ENCODE measurements at places on chromosomes 3 and 15.

DNA sequence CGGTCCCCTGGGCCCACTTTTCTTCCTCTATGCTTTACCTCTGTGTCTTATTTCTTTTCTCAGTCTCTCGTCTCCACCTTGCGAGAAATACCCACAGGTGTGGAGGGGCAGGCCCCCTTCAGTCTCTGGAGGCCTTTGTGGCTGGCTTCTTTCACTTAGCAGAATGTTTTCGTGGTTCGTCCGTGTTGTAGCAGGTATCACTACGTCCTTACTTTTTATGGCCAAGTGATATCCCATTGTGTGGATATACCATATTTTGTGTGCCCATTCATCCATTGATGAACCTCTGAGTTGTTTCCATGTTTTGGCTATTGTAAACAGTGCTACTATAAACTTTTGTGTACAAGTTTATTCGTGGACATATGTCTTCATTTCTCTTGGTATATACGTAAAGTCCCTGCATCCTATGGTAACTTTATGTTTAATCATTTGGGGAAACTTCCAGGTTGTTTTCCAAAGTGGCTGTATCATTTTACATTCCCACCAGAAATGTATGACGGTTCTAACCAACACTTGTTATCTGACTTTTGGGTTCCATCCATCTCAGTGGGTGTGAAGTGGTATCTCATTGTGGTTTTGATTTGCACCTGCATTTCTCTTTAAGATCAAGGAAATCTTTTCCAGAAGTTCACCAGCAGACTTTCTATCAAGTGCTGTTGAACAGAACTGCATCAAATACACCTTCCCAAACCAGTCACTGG is 5.6 kb downstream of the PIGZ start:
- no peak for DNase-seq

DNA sequence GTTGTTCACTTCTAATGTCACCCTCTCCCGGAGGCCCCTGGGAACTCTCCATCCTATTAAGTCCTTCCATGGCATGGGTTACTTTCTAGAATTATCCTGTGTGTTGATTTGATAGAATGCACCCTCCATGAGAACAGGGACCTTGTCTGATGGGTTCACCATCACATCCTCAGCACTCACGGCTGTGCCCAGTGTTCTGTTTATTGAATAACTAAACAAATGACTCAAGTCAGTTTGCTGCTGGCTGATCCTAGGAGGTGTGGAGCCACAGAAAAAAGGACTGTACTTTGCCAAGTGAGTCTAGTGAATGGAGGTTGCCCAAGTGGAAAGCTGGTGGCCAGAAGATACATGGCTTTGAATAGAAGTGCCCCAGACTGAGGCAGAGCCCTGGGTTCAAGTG is 48.5 kb upstream of the RAB6B start:
- no peak for DNase-seq

DNA sequence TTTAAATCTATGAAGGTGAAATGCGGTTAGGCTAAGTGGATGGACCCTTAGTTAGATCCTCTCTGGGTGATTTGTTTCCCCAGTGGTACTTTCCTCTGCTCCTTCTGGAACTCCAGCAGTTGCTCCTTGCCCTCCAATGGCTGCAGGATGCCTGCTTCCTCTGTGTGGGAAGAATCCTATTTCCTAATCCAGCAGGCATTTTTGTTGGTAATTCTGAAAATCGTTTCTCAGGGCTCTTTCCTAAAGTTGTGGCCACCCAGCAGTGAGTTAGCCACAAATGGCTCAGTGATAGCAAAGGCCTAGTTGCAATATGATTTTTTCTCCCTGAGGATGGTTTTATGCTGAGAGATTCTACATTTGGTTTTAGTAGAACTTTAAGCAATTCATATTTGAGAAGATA is 332.3 kb upstream of the C2CD4B start:
- no peak for DNase-seq

GRCh38 chr3:51535146-51536019 is 3.1 kb upstream of the RAD54L2 start:
- no peak for DNase-seq

DNA sequence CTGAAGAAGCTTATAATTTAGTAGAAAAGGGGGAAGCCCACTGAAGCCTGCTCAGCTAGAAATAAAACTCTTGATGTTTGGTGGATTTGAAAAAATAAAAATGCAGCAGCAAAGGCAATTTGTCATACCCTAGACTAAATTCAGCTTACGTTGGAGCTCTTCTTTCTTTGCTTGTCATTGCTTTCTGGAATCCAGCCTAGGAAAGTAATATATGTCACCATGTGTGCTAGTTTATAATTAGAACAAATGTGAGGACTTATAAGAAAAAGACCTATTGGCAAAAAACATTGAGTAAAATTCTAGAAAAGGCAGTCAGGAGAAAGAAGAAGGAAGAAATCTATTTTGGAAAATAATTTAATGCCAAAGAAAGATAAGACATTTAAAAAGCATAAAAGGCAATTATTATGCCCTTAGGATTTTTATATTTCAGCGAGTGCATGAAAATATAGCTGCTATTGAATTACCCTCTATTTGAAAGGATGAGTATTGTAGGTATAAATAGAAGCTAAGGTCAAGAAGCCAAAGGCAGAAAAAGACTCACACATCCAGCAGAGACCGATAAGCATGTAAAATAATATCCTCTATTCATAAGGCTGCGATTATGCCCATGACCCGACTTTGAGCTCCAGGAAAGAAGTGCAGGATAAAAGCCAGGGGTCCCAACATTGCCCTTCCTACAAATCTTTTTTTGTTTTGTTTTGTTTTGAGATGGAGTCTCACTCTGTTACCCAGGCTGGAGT is 10.6 kb upstream of the BTBD1 start:
- DNase-seq: no peak

GRCh38 chr3:113057117-113057516 is 66.3 kb downstream of the GTPBP8 start:
- DNase-seq: no peak

DNA sequence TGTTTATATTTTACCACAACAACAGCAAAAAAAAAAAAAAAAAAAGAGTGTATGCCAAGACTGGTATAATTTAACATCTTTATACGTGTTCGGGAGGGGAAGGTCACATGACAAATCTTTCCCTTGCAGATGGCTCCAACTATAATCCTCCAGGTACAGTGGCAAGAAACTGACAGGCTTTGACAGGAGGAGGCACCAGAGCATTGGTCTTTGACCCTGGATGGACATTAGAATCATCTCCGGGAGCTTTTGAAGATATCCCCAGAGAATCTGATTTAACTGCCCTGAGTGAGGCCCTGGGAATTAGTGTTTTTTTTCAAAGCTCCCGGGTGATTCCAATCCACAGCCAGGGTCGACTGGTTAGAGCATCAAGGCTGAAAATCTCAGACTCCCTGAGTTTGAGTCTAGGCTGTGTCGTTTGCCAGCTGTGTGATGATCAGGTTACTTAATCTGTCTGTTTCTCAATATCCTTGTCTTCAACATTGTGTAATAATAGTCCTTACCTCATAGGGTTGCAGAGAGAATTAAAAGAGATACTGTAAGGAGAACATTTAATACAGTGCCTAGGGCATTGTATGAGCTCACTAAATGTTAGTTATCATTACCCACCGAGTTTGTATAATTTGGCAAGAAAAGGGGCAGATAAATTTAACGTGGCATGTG is 8.9 kb upstream of the SEMA5B start:
- DNase-seq: no peak

DNA sequence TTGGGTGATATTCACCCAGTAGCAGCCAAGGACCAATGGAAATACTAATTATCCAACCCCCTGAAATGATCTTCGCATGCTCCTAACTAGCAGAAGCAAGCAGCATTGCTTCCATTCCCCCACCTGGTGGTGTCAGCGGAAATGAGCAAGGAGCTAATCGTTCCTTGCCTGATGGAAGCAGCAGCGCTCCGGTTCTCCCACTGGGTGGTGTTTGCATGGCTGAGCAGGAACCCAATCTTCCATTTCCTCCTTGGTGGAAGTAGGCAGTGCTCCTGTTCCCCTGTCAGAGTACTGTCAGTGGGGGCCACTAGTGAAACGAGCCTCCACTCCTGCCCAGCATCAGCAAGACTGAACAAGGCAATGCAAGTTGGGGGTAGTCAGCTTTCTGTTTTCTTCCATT is 311.5 kb downstream of the CACNA2D3 start:
- DNase-seq: no peak

- peak; percentile 77 for DNase-seq
Observed at GRCh38 chr3:127547761-127548605, 42.5 kb downstream of the TPRA1 start.

GRCh38 chr3:52068055-52068571 is 11.7 kb upstream of the DUSP7 start:
- DNase-seq: no peak

DNA sequence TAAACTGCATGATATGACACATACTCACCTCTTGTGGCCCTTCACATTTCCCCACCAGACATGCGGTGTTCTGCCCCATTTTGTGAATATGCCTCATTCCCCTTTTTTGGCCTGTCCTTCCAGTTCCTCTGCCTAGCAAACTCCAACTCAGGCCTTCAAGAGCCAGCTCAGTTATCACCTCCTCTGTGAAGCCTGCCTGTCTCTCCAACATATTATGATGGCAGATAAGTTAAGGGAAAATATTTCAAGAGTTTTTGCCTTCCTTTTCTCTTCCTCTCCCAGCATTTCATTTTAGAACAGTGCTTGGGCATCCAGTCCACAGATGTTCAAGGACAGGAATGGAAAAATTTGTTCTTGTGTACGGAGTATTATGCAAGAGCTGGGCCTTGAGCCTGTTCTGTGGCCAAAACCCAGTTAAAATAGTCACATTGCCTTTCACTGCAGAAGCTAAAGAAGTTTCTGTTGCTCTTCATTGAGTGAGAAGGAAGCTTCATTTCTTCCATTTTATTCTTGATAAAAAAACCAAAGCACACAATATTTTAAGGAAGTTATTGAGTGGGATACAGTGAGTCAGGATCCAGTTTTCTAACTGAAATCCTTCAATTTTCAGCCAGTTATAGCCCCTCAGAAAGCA is 192.0 kb downstream of the GHSR start:
- DNase-seq: no peak

GRCh38 chr15:62228604-62229003 is 63.5 kb upstream of the C2CD4B start:
- DNase-seq: no peak

DNA sequence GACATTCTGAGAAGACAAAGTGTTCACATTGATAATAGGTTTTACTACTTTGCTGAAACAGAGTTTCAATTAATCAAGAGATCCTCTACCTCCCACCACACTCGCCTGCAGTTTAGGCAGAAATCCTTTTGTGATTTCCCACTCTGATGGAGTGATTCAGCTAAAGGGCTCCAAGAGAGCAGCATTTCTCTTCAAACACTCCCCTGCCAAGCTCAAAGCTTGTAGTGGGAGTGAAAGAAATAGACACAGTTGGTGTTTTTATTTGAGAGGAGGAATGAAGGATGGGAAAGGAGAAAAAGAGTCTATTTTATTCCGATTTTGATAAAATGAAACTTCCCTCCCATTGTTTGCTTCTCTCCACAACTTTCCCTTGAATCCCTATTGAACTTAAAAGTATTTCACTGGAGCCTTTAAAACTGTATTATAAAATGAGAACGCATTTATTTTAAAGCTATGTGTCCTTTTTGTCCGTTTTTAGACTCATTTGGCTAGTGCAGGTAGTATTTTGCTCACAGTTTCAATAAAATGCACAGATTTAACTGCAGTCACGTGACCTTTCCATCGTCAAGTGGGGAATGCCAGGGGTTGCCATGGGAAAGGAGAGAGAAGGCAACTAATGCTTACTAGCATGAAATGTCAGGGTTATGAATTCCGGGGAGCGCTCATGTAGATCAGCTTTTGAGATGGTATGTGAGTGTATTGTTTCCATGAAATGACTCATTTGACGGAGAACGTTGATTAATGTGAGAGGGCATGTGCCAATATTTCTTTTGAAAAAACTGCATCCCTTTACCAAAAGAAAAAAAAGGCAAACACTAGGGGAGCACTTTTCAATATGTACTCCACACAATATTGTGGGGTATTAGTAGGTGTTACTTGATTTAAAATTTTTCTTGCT is 7.7 kb upstream of the OSBPL11 start:
- DNase-seq: peak; percentile 83

DNA sequence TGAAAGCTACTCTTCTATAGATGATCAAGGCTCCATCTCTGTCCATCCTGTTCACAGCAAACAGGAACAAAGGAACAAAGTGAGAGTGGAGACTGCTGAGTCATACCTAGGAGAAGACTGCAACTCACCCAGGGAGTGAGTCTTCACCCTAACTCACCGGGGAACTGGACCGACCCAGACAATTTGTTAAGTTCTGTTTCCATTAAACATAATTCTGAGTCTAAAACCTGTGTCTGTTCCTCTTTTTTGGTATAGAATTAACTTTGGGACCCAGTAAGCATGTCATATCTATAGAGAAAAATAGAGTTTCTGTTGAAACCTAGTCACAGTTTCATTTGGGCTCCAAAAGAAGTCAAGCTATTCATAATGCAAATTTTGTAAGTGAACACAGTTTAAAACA is 21.6 kb downstream of the CCDC80 start:
- no peak for DNase-seq

DNA sequence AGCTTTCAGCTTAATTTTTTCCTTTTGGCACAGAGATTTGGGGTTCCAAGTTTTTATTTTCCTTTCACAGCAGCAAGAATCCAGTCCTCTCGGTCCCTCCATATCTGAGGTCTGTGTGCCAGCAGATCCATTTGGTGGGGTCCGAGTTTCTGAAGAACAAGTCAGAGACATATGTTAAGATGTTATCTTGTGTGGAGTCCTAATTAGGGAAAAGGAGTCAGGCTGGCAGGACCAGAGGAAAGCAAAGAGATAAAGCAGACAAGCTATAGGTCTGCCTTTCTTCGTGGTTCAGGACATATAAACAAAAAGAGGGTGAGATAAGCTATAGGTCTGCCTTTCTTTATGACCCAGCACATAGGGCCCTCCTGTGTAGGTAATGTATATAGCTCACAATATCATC is 54.9 kb downstream of the TMED3 start:
- DNase-seq: no peak

DNA sequence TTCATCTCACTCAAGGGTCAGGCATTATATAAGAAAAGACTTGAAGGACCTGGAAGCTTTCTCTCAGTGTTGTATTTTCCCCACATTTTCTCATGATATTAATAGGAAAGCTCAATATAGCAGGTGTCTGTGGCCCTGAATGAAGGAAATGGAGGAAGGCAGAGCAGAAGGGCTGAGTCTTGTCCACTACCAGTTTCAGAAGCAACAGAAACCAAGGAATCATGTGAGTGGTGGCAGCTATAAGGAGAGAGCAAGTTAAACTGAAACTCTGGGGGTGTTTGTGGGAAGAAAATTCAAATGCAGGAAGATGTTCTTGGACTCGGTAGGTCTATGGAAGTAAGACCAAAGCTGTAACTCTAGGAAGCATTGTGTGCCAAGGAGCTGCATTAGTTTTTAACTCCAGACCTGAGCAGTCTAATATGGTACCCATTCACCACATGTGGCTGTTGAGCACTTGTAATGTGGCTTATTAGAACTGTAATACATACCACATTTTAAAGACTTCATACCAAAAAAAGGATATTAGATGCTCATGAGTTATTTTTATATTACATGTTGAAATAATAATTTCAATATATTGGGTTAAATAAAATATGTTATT is 278.8 kb upstream of the GADL1 start:
- no peak for DNase-seq

GRCh38 chr15:69727121-69727924 is 274.7 kb downstream of the RPLP1 start:
- DNase-seq: no peak
